ENCODE measurements at places on chromosomes 3 and 15. TPM values are rescaled to one million over a fixed set of nuclear protein-coding genes. Genes with fewer than 3 reads are reported as not detected.

Gene UQCRC1
- 620 TPM for total RNA-seq

Gene PDIA3
- total RNA-seq, result 97.9 TPM

Gene EIF1B
- total RNA-seq, result 23.3 TPM

Gene TMEM158
- total RNA-seq, result 0.83 TPM

Gene GOLGB1
- total RNA-seq, result 23.2 TPM

Gene DNAH12
- total RNA-seq, result 0.57 TPM

Gene STAC
- 16.6 TPM for total RNA-seq

Gene KIF23
- 58.9 TPM for total RNA-seq

Gene RBP2
- not detected for total RNA-seq

Gene FOXL2
- total RNA-seq, result not detected

GRCh38 chr15:89003865-89004725 lies 84.2 kb upstream of the ABHD2 start:
- no peak overlapping the region for H3K27ac ChIP-seq
- peak; percentile 80 for DNase-seq
- peaks cover 16% of the 10 kb centered on the region for H3K4me1 ChIP-seq
- no peaks in the 10 kb centered on the region for H3K27me3 ChIP-seq

GRCh38 chr15:42363942-42364341 lies 4.6 kb downstream of the CAPN3 start:
- H3K36me3 ChIP-seq, result no peaks in the 10 kb centered on the region
- no peak overlapping the region for H3K27ac ChIP-seq
- no peak overlapping the region for H3K4me3 ChIP-seq
- no peak for DNase-seq
- peaks cover 33% of the 10 kb centered on the region for H3K4me1 ChIP-seq
- no peaks in the 10 kb centered on the region for H3K27me3 ChIP-seq

DNA sequence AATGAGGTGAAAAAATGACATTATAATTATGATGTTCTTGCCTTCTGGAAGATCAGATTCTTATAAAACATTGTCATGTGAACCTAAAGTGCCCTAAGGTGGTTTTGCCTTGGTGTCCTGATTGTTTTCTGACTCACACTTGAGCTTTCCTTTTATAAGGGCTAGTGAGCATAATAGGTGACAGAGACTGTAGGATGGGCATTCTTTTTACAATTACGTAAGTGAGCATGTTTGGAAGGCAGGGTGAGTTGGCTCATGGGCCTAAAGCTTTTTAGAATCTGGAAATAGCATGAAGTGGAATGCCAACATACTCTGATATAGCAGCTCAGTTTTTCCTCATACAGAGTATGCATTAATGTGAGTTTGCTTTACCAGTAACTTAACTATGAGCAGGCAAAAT lies 41.2 kb downstream of the CRYBG3 start:
- no peaks in the 10 kb centered on the region for H3K36me3 ChIP-seq
- DNase-seq, result peak; percentile 1
- H3K27me3 ChIP-seq, result no peaks in the 10 kb centered on the region
- no peak overlapping the region for H3K4me3 ChIP-seq

GRCh38 chr3:158781849-158782248 lies 20.0 kb upstream of the MFSD1 start:
- no peaks in the 10 kb centered on the region for H3K27me3 ChIP-seq
- H3K4me3 ChIP-seq, result no peak overlapping the region
- no peaks in the 10 kb centered on the region for H3K36me3 ChIP-seq
- H3K27ac ChIP-seq, result no peak overlapping the region

GRCh38 chr15:33860754-33861153 lies 107.5 kb upstream of the CHRM5 start:
- no peak overlapping the region for H3K4me3 ChIP-seq

DNA sequence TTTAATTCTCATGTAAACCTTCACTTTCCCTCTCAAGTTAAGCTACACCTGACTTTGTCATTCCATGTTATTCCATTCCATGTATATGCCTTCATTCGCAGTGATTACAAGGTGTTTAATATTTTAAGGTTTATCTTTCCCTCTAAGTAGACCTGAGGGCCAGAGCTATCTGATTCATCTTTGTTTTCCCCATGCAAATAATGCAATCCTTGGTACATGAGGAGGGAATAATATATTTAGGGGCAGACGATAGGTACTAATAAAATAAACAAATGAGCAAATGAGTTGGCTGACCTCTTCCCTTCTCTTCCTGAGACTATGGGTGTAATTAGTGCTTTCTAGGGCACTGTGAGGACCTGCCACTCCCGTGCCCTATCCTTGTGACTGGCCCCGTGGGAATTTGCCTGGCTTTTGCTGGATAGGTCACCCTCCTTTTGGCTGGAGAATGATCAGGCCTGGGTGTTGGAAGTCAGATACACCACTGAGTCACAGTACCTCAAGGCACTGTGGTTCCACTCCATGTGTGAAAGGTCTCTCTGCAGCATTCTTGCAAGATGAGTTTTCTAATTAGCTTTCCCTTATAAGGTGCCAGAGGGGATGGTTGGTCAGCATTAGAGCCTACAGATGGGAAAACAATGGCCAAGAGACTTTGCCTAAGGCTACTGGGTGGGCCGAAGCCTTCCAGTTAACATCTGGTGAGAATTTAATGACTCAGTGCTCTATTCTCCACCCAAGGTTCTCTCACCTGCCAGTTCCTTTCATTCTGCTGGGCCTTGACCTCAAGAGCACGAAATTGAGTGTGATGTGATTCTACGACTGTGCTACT lies 183.2 kb downstream of the P3H2 start:
- no peak overlapping the region for H3K4me3 ChIP-seq
- no peaks in the 10 kb centered on the region for H3K36me3 ChIP-seq

GRCh38 chr15:81007428-81008064 lies 6.8 kb downstream of the TLNRD1 start:
- no peak overlapping the region for H3K27ac ChIP-seq
- no peak overlapping the region for H3K4me3 ChIP-seq

GRCh38 chr3:89113344-89113743 lies 5.9 kb downstream of the EPHA3 start:
- H3K27ac ChIP-seq, result no peak overlapping the region
- H3K27me3 ChIP-seq, result peaks cover 26% of the 10 kb centered on the region
- H3K4me1 ChIP-seq, result no peaks in the 10 kb centered on the region
- no peak for DNase-seq
- H3K4me3 ChIP-seq, result no peak overlapping the region
- H3K36me3 ChIP-seq, result no peaks in the 10 kb centered on the region

- no peaks in the 10 kb centered on the region for H3K36me3 ChIP-seq
- H3K4me3 ChIP-seq, result no peak overlapping the region
These were observed 424.1 kb upstream of the THBS1 start for GRCh38 chr15:39156646-39157250.

GRCh38 chr15:45497261-45497660 lies 25.3 kb downstream of the SLC30A4 start:
- H3K36me3 ChIP-seq, result no peaks in the 10 kb centered on the region
- no peaks in the 10 kb centered on the region for H3K4me1 ChIP-seq
- H3K27ac ChIP-seq, result no peak overlapping the region

DNA sequence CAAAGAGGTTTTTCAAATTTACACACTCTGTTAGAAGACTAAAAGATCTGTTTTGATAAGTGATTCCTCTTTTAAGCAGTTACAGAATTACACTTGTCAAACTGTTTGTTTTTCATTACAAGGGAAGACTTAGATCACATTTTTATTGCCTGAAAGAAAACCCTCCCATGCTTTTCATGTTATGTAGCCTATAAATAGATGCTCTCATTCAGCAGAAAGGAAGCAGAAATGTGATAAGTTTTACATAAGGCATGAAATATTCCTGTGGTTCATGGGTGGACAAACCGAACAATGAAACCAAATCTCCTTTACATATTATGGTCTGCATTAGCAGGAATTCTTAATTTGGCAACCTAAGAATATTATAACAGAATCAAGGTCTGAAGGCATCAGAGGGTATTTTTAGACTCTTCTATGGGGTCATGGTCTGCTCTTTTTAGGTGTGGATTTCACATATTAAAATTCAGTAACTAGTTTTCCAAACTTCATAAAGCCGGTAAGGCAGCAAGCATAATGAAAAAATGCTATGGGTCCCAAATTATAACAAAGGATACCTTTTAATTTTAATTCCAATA lies 37.3 kb upstream of the FXR1 start:
- no peak overlapping the region for H3K4me3 ChIP-seq
- peak; percentile 1 for DNase-seq
- H3K36me3 ChIP-seq, result no peaks in the 10 kb centered on the region
- no peak overlapping the region for H3K27ac ChIP-seq

- DNase-seq, result peak; percentile 55
- no peak overlapping the region for H3K27ac ChIP-seq
- H3K27me3 ChIP-seq, result no peaks in the 10 kb centered on the region
These were observed 75.9 kb upstream of the FGF12 start for GRCh38 chr3:192802957-192803899.

- H3K27ac ChIP-seq, result no peak overlapping the region
- no peak overlapping the region for H3K4me3 ChIP-seq
- peak; percentile 12 for DNase-seq
These were observed 320.5 kb upstream of the UMPS start for GRCh38 chr3:124409650-124410275.

GRCh38 chr3:178476886-178477285 lies 59.4 kb upstream of the KCNMB2 start:
- H3K4me3 ChIP-seq, result no peak overlapping the region
- no peak for DNase-seq
- no peaks in the 10 kb centered on the region for H3K27me3 ChIP-seq
- peaks cover 3% of the 10 kb centered on the region for H3K4me1 ChIP-seq
- no peak overlapping the region for H3K27ac ChIP-seq

GRCh38 chr3:152243721-152244516 lies 24.8 kb upstream of the MBNL1 start:
- DNase-seq, result no peak
- H3K4me3 ChIP-seq, result no peak overlapping the region
- no peaks in the 10 kb centered on the region for H3K27me3 ChIP-seq

All from cardiac muscle cell (in vitro differentiated cells and primary cell).